Effector memory CD8-positive, alpha-beta T cell (primary cell): ENCODE measurements at places on chromosomes 6 and 20.
A peak's percentile ranks its signal among the peaks of the same experiment; 100 is the strongest.

- H3K36me3 ChIP-seq = peaks cover 79% of the 10 kb centered on the region
- H3K27ac ChIP-seq = peak overlapping the region; percentile 87
- H3K4me3 ChIP-seq = no peak overlapping the region
These were observed 179.7 kb upstream of the SHLD1 start for GRCh38 chr20:5570452-5570851.

DNA sequence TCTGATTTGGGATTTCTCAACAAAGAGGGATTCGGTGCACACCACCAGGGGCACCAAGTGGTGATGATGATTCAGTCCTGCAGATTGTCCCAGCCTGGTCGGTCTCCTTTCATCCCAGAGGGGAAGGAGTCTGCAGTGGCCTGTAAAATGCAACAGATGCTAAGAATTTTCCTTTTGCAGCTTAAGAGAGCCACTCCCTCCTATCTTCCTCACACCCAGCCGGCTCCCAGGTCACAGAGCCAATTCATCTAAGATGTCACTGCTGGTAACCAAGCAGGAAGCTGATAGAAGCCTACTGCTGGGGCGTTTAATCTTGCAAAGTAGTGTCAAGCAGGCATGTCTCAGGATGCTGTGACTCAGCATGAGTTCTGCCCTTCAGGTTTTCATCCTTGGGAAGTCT is 203.8 kb upstream of the LRFN2 start:
- H3K4me3 ChIP-seq = no peak overlapping the region
- H3K27me3 ChIP-seq = no peaks in the 10 kb centered on the region
- DNase-seq = no peak
- H3K36me3 ChIP-seq = peaks cover 6% of the 10 kb centered on the region
- peak overlapping the region; percentile 74 for H3K27ac ChIP-seq

GRCh38 chr6:16349544-16349943 is 111.2 kb downstream of the GMPR start:
- peaks cover 14% of the 10 kb centered on the region for H3K4me1 ChIP-seq
- DNase-seq = no peak
- H3K27ac ChIP-seq = peak overlapping the region; percentile 41
- H3K36me3 ChIP-seq = peaks cover 9% of the 10 kb centered on the region
- no peaks in the 10 kb centered on the region for H3K27me3 ChIP-seq

- no peak overlapping the region for H3K27ac ChIP-seq
- H3K27me3 ChIP-seq = no peaks in the 10 kb centered on the region
- H3K36me3 ChIP-seq = peaks cover 27% of the 10 kb centered on the region
- no peak overlapping the region for H3K4me3 ChIP-seq
These were observed 67.0 kb downstream of the DNAAF9 start for GRCh38 chr20:3340443-3340842.

GRCh38 chr6:47252633-47253032 is 57.1 kb downstream of the TNFRSF21 start:
- H3K4me3 ChIP-seq = no peak overlapping the region
- no peak for DNase-seq
- no peaks in the 10 kb centered on the region for H3K27me3 ChIP-seq
- H3K4me1 ChIP-seq = no peaks in the 10 kb centered on the region
- no peaks in the 10 kb centered on the region for H3K36me3 ChIP-seq
- no peak overlapping the region for H3K27ac ChIP-seq

DNA sequence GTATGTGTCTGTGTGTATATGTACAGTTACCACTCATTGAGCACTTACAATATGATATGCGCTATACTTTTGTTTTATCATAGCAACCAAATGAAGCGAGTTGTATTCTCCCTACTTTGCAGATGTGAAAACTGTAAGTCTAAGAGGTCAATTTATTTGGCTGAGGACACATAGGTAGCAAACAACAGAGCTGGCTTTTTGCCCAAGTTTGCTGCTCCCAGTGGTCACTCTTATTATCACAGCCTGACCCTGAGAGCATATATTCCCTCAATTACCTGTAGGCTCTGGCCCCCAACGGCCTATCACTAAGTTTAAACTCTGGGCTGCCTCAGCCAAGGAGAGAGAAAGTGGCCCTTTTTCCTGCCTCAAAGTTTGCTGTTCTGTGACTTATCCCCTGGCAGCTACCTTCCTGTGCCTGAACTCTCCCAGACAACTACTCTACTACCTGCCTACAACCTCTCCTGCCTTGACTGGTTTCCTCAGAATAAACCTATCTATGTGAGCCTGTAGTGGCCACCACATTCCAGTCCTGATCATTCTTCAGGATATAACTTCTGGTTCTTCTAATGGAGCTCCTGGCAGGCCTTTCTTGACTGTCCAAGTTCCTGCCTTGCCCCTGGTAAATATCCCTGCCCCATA is 221.8 kb downstream of the FRK start:
- H3K4me3 ChIP-seq = no peak overlapping the region
- DNase-seq = no peak
- H3K4me1 ChIP-seq = no peaks in the 10 kb centered on the region
- no peak overlapping the region for H3K27ac ChIP-seq
- no peaks in the 10 kb centered on the region for H3K36me3 ChIP-seq
- H3K27me3 ChIP-seq = no peaks in the 10 kb centered on the region

DNA sequence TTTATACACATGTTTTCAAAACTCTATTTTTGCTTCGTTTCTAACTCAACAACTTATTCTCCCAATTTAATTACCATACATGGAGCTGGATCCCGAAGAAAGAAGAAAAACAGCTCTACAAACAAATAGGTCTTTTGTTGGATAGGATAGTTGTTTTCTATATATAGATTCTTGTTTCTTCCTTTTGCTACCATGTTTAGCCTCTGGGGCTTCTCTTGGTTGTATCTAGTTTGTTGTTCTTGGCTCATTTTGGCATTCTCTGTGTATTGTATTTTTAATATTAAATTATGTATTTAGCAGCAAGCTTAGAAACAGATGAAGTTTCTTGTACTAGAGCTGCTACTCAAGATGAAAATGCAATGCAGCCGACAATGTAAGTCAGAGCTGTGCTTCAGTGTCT is 60.9 kb downstream of the PLCB4 start:
- no peak overlapping the region for H3K27ac ChIP-seq
- no peaks in the 10 kb centered on the region for H3K27me3 ChIP-seq
- no peaks in the 10 kb centered on the region for H3K4me1 ChIP-seq
- H3K4me3 ChIP-seq = no peak overlapping the region
- no peaks in the 10 kb centered on the region for H3K36me3 ChIP-seq
- no peak for DNase-seq

GRCh38 chr6:31339210-31339609 is 17.8 kb downstream of the HLA-B start:
- no peak overlapping the region for H3K4me3 ChIP-seq
- H3K4me1 ChIP-seq = peaks cover 5% of the 10 kb centered on the region
- H3K36me3 ChIP-seq = no peaks in the 10 kb centered on the region
- DNase-seq = no peak

- no peaks in the 10 kb centered on the region for H3K4me1 ChIP-seq
- peak overlapping the region; percentile 25 for H3K27ac ChIP-seq
- H3K4me3 ChIP-seq = no peak overlapping the region
- no peak for DNase-seq
- no peaks in the 10 kb centered on the region for H3K36me3 ChIP-seq
- peaks cover 41% of the 10 kb centered on the region for H3K27me3 ChIP-seq
These were observed 90.1 kb downstream of the PSMG4 start for GRCh38 chr6:3348821-3349220.

DNA sequence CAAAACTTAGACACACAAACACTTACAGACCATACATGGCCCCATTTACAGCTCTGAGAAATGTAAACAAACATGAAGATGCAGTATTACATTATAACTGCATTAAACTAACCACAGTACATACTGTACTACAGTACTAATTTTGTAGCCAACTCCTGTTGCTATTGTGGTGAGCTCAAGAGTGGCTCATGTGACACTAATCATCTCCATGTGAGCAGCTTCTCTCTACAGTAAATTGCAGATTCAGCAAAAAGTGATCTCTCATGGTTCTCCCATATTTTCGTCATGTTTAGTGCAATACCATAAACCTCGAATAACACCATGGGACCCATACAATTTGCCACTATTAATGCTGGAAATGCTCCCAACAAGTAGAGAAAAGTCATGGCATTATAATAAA is 860.4 kb downstream of the EPHA7 start:
- no peaks in the 10 kb centered on the region for H3K27me3 ChIP-seq
- no peak for DNase-seq
- no peaks in the 10 kb centered on the region for H3K4me1 ChIP-seq
- H3K4me3 ChIP-seq = no peak overlapping the region
- H3K27ac ChIP-seq = no peak overlapping the region
- no peaks in the 10 kb centered on the region for H3K36me3 ChIP-seq

DNA sequence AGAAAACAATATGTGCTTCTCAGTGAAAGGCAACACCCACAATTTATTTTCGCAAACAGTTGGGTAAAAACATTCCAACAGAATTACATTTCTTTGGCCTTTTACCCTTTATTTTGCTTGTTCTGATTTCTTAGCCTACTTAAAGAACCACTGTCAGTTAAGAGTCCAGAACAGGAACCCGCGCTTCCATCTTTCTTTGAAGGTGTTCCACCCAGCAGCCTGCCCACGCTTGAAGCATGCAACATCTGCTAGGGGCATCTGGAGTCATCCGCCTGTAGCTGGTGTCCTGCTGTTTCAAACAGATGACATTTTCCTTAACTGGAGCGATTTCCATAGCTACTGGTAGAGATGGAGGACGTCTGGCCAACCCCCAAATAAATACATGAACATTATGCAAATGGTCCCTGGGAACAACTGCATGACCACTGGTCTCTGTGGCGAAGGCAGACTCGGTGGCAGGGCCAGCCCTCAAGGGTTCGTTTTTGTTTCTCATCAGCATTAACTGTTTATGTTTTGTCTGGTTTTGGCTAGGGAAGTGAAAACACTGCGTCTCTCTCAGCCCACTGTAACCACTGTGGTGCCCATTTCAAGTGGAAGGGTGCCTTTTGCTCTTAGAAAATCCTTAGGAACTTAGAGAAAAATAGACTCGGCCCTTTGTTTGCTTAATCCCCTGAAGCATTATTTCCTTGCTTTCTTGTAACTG is 51.6 kb downstream of the LAMA4 start:
- H3K4me1 ChIP-seq = no peaks in the 10 kb centered on the region
- H3K27ac ChIP-seq = no peak overlapping the region
- H3K27me3 ChIP-seq = peaks cover 79% of the 10 kb centered on the region
- no peak overlapping the region for H3K4me3 ChIP-seq

DNA sequence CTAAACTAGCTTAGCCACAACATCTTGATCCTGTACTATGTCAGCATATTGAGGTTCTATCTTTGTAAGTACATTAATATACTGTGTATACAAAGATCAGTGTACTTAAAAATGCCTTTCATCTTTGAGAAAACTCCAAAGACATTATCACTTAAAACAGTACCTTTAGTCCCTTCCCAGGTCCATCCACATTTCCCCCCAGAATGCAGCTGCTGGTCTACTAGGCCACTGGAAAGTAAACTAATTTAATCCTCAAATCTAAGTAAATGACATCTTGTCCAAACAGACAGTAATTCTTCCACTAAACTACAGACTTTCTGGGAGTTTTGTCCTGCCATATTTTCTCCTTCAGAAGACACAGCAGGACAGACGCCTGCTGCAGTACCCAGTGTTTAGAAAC is 68.7 kb downstream of the SYCP2 start:
- H3K4me1 ChIP-seq = no peaks in the 10 kb centered on the region
- H3K27ac ChIP-seq = no peak overlapping the region
- H3K27me3 ChIP-seq = no peaks in the 10 kb centered on the region
- DNase-seq = no peak

DNA sequence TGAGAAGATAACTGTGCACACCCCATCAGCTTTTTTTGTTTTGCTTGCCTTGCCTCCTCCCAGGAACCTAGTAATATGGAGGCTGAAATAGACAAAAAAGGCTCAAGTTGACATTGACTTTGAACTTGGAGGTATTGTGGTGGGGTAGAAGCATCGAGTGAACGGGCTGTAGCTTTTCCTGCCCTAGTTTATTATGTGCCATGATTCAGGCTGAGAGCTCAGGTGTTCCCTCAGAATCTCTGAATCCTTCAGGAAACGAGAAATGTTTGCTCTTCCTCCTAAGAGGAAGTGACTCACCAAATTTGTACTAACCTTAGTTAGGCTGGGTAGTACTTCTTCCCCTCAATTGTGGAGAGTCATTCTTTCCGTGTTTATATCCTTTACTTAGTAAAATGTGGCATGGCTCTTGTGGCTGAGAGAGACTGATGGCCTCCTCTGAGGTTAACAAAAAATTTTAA is 98.8 kb downstream of the SASH1 start:
- H3K4me3 ChIP-seq = no peak overlapping the region
- H3K27me3 ChIP-seq = peaks cover 19% of the 10 kb centered on the region
- no peaks in the 10 kb centered on the region for H3K36me3 ChIP-seq
- DNase-seq = no peak

GRCh38 chr6:79798841-79799240 is 148.5 kb downstream of the ELOVL4 start:
- H3K4me1 ChIP-seq = no peaks in the 10 kb centered on the region
- H3K4me3 ChIP-seq = no peak overlapping the region
- peaks cover 3% of the 10 kb centered on the region for H3K36me3 ChIP-seq
- no peak overlapping the region for H3K27ac ChIP-seq
- DNase-seq = no peak
- peaks cover 16% of the 10 kb centered on the region for H3K27me3 ChIP-seq

GRCh38 chr20:23293689-23294088 is 56.9 kb upstream of the NXT1 start:
- H3K36me3 ChIP-seq = no peaks in the 10 kb centered on the region
- H3K4me3 ChIP-seq = no peak overlapping the region
- no peak for DNase-seq

GRCh38 chr20:4135385-4136077 is 120.2 kb upstream of the RNF24 start:
- H3K4me1 ChIP-seq = peaks cover 1% of the 10 kb centered on the region
- DNase-seq = no peak
- no peak overlapping the region for H3K27ac ChIP-seq
- H3K4me3 ChIP-seq = no peak overlapping the region
- no peaks in the 10 kb centered on the region for H3K36me3 ChIP-seq

DNA sequence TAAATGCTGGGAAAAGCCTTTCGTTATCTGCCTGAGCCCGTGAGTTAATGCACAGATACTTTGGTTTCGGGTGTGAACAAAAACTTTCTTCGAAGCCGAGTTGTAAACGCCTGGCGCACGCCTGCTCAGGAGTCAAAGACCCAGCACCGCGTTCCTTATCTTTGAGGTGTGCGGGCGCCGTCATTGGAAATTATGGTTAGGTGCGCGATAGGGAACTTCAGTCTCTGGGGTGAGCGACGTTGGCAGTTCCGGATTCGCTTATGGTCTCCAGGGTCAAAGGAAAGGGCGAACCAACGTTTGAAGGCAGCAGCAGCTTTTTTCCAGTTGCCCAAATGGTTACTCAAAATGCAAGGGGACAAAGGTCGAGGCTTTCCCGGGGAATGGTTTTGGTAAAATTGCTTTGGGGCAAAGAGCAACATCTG is 853 bp downstream of the SLC22A3 start:
- no peak for DNase-seq
- no peak overlapping the region for H3K27ac ChIP-seq
- peak overlapping the region; percentile 50 for H3K4me3 ChIP-seq
- H3K4me1 ChIP-seq = no peaks in the 10 kb centered on the region
